ENCODE measurements at places on chromosomes 12 and 14. TPM values are rescaled to one million over a fixed set of nuclear protein-coding genes. Genes with fewer than 3 reads are reported as not detected.

The BCL2L14 gene
- total RNA-seq, result not detected

The SERPINA10 gene
- not detected for total RNA-seq

The NANOG gene
- total RNA-seq, result under 0.01 TPM

The ACSM4 gene
- total RNA-seq, result not detected

The ARMH4 gene
- 5.6 TPM for total RNA-seq

The GPD1 gene
- 1.2 TPM for total RNA-seq

The STAC3 gene
- total RNA-seq, result 0.39 TPM

The ITGA5 gene
- 180 TPM for total RNA-seq

The HSPA2 gene
- 16.1 TPM for total RNA-seq

The PTPN6 gene
- total RNA-seq, result 21.2 TPM

The DAO gene
- total RNA-seq, result not detected

The PRB2 gene
- not detected for total RNA-seq

The GPR132 gene
- total RNA-seq, result 0.79 TPM

The TSPAN19 gene
- total RNA-seq, result not detected

The GNPTAB gene
- 36.9 TPM for total RNA-seq

The FAM90A1 gene
- total RNA-seq, result 0.11 TPM

The CLEC2A gene
- total RNA-seq, result 0.22 TPM

The PRPH gene
- not detected for total RNA-seq

The TCL1B gene
- not detected for total RNA-seq

The INSM2 gene
- under 0.01 TPM for total RNA-seq

The NOXRED1 gene
- 1.2 TPM for total RNA-seq

The PIANP gene
- total RNA-seq, result not detected

The FNTB gene
- total RNA-seq, result 15.3 TPM

Data from placental epithelial cell (primary cell).